ENCODE measurements at places on chromosomes 4 and X.

DNA sequence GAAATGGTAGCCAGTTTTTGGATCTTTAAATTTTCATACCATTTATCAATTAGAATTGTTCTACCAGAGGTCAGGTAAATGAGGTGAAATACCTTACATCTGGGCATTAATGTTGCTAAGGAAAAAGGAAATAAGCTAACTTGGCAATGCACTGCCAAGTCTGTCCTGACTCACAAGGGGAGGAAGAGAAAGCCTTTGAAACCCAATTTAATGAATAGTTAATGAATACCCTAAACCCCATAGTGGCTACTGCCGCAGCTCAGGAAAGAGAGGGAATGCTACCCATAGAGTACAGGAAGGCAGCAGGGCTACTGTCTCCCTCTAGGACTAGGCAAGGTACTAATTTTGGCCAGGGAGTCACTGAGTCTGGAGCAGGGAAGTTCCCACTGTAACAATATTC lies 16.8 kb upstream of the DHX15 start:
- DNase-seq, result no peak

DNA sequence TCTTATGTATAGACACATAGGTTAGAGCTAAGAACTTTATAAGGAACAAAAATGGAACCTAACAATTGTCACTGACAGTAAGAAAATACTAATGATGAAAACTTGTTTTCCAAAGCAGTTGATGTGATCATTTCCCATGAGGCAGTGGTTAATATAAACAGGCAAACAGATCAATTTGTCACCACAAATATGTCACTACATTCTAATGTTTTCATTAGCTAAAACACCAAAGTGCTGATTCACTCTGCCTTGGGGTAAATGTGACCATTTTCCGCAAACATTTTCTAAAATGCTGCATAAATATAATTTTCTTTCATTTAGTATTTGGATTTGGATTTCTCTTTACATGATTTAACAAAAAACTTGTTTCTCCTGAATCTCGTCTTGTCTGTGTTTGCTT lies 408.9 kb upstream of the CTSO start:
- DNase-seq, result no peak

GRCh38 chr4:106063009-106063408 lies 167.7 kb downstream of the NPNT start:
- no peak for DNase-seq

DNA sequence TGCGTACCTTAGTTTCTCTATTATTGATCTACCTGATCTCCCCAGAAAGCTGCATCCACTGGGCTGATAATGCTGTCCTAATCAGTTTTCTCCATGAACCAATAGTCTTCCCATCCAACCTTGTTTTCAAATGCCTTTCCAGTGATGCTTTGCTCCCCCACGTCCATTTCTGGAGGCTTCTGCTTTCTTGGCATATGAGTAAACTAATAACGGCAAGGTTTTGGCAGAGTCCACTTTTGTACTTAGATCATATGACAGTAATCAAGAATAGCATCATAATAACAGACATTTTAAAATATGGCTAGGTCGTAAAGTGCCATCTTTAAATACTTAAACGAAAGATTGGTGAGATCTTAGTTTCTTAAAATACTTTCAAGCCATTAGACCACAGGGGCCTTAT lies 38.4 kb upstream of the FAM9B start:
- DNase-seq, result no peak

DNA sequence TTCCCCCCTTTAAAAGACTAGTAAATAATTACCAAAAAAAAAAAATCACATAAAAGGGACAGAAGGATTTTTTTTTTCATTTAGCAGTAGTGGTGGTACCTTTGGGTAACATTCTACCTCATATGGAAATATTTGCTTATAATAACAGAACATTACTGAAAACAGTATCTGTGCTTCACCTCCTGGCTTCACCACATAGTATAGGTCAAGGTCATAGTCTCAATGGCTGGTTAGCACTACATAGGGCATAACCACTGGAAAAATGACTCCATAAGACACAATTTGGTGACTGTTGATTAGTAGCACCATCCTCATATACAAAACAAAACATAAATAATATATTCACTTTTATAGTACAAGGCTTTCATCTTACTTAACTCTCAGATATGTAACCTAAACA lies 34.7 kb downstream of the MANBA start:
- no peak for DNase-seq

DNA sequence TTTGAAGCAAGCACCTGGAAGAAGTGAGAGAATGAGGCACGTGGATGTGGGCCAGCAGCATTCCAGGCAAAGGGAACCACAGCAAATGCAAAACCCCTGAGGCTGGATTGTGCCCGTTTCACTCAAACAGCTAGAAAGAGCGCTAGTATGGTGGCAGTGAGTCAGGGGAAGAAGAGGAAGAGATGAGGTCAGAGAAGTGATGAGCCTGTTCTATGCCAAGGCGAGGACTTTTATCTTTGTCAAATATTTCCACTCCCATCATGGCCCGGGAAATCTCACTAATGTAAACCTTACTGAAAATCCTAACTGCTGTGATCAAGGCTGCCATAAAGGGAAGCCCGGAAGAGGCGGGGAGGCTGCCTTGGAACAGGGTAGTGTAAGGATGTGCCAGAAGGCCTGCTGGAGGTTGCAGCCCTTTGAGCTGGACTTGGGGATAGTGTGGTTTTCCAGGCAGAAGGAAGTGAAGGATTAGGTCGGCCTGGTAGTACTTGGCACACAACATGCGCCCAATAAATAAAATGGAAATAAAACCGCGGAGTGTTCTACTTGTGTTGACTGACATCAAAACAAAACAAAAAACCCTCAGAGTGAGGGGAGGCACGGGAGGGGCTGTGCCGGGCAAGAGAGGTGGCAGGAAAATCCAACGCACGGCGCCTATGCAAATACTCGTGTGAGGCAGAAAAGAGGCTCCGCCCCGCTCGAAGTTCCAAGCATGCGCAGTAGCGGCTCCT lies 1.2 kb upstream of the CDK16 start:
- no peak for DNase-seq

DNA sequence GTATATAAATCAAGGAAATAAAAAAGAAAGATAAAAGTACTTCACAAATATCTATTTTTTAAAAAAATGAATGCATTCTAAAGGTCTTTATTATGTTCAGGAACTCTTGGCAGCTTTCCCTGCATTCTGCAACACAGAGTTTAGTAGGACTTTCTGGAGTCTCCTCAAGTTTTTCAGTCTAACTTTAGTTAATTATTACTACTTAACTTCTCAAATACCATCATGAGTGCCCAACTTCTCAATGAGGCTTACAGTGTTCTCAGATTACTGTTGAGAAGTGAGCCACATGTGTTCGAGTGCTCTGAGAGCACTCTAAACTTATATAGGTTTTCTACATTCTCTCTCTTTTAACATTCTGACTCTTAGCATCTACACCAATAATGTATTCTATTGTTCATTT lies 1852.9 kb upstream of the PCDH10 start:
- DNase-seq, result no peak

- no peak for DNase-seq
Measured at GRCh38 chrX:106150701-106151100, 17.4 kb upstream of the PWWP3B start.

DNA sequence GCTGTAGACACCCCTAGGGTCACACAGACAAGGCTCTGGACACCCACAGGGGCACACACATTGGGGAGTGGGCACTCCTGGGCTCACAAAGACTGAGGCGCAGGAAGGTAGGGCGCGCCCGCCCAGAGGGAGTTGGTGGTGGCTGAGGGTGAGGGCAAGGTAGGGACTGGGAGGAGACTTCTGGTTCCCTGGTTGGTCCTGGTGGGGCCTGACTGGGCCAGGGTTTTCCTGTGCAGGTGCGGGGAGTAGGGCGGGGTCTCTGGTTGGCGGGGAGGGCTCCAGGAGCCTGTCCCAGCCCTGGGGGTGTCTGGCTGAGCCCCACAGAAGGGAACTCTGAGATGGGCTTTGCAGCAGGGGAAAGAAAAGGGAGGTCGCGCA lies 6.7 kb upstream of the WAS start:
- no peak for DNase-seq

GRCh38 chr4:10171055-10171454 lies 54.5 kb upstream of the WDR1 start:
- DNase-seq, result no peak

- DNase-seq, result no peak
Measured at GRCh38 chr4:60366661-60367060, 833.5 kb upstream of the ADGRL3 start.

- DNase-seq, result no peak
Measured at GRCh38 chr4:157803845-157804521, 368.8 kb downstream of the GASK1B start.

All from omental fat pad (tissue), 4 donors.